ENCODE measurements at places on chromosomes 5 and 9.
A peak's percentile ranks its signal among the peaks of the same experiment; 100 is the strongest.

GRCh38 chr5:171365351-171365750 is 22.3 kb upstream of the NPM1 start:
- DNase-seq, result peak; percentile 33

DNA sequence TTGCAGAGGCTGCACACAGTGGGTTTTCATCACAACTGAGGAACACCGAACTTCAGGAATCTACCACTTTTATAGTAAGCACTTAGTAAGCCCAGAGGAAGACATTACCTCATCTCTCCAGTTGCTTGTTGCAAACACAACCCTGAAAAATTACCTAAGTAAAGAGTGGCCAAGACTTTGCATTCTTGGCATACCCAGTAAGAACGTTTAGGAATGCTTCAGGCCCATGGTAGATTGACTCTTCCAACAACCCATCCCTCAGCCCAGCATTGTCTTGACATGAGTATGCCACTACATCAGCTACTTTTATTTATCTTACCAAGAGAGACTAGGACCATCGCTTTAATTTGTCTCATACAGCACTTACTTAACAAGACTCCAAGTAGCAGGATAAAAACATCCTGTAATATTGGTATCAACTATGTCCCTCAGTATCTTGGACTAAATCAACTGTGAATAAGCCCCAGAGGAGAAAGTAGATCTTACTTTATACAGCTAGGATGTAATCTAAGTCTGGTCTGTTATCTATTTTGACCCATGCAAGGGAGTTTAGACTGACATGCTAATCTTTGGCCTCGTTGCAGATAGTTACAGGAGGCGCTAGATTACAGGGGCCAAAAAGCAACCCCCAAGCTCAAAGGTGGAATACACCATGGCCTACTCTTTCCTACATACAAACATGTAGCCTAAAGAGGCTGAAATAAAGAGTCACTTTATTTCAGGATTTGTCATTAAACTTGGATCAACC is 114.9 kb downstream of the INVS start:
- DNase-seq, result no peak

GRCh38 chr9:98135558-98135934 is 16.5 kb upstream of the TRIM14 start:
- DNase-seq, result no peak

DNA sequence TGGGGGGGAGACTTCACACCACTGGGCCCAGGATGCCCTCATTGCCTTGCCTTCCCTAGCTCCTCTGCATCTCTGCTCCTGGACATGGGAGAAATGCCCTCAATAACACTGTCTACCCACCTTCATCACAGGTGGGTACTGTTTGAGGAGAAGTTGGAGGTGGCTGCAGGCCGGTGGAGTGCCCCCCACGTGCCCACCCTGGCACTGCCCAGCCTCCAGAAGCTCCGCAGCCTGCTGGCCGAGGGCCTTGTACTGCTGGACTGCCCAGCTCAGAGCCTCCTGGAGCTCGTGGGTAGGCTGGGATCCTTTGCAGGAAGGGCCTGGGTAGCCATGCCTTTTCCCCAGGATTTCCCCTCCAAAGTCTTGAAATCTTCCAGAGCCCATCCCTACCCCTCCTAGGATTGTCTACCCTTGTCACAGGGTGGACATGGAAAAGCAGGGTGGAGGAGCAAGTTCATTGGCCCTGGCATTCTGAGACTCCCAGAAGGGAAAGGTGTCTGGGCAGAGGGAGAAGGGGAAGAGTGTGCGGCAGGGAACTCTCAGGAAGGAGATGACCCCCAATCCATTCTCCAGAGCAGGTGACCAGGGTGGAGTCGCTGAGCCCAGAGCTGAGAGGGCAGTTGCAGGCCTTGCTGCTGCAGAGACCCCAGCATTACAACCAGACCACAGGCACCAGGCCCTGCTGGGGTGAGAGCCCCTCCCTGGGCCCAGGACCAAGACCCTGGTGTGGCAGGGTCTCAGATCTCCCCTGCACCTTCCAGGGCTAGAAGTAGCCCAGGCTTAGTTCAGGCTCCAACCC is 886 bp downstream of the SLC4A9 start:
- no peak for DNase-seq

GRCh38 chr5:169085636-169086035 is 215.3 kb downstream of the SLIT3 start:
- DNase-seq, result no peak

DNA sequence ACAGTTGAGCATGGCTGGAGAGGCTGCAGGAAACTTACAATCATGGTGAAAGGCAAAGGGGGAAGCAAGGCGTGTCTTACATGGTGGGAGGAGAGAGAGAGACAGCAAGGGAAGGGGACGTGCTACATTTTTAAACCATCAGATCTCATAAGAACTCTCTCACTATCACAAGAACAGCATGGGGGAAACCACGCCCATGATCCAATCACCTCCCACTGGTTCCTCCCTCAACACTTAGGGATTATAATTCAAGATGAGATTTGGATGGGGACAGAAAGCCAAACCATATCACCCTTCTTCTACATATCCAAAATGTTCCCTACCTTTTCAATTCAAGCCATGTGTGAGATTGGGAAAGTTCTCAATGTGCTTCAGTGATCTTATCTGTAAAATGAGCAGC is 22.9 kb upstream of the GLRX start:
- DNase-seq, result no peak

GRCh38 chr9:101702257-101702656 is 36.2 kb downstream of the GRIN3A start:
- DNase-seq, result no peak

GRCh38 chr5:83503662-83504061 is 32.1 kb downstream of the VCAN start:
- DNase-seq, result no peak

- DNase-seq, result no peak
Observed at GRCh38 chr9:70405808-70406433, 8.5 kb downstream of the KLF9 start.

DNA sequence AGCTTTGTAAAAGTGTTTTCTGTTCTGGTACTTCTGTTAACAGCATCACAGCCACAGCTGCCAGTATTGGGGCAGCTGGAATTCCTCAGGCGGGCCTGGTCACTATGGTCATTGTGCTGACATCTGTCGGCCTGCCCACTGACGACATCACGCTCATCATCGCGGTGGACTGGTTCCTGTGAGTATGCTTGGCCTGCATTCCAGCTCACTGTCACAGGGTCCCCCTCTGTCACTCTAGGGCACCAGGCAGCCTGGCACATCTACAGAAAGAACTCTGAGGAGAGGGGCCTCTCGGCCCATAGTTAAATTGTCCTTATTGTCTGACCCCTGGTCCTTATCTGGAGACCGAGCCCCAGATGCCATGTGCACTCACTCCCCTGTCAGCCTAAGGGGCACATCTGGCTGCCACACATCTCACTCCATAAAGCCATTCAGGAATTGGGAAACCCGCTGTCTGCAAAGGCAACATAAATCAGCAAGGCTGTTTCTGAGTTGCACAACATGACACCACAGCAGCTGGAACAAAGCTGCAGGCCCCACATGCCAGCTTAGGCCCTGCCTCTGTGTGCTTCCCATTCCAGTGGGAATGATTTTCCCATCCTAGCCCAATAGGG is 77.5 kb downstream of the SLC1A3 start:
- no peak for DNase-seq

DNA sequence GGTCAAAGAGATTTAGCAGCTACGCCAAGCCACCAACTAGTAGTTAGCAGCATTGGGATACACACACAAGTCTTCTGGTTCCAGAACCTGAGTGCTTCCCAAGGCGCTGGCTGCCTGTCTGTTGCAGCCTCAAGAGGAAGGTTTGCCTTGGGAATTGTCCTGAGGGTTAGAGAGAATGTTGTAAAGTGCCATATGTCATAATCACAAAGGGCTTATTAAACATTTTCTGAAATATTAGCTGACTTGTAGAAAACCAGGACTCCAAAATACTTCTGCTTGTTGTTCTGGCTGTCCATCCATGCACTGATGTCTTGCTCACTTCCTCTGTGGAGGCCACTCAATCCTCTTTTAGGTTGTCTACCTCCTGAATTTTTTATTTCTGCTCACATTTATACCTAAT is 46.3 kb downstream of the SLC36A1 start:
- no peak for DNase-seq

- DNase-seq, result no peak
Observed at GRCh38 chr5:141051521-141051866, 320 bp downstream of the PCDHB1 start.

- DNase-seq, result no peak
Observed at GRCh38 chr5:5189051-5189430, 48.9 kb downstream of the ADAMTS16 start.

DNA sequence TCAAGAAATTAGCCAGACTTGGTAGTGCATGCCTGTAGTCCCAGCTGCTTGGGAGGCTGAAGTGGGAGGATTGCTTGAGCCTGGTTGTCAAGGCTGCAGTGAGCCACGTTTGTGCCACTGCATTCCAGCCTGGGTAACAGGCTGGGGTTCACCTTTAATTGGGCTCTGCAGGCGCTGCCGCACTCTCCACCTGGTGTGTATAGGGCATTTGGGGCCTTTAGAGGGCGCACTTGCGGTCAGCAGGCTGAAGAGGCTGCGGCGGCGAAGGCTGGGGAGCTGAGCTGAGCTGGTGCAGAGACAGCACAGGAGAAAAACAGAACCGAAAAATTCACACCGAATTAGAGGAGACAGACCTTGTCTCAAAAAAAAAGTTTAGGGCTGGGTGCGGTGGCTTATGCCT is 31.2 kb downstream of the CDK7 start:
- no peak for DNase-seq

DNA sequence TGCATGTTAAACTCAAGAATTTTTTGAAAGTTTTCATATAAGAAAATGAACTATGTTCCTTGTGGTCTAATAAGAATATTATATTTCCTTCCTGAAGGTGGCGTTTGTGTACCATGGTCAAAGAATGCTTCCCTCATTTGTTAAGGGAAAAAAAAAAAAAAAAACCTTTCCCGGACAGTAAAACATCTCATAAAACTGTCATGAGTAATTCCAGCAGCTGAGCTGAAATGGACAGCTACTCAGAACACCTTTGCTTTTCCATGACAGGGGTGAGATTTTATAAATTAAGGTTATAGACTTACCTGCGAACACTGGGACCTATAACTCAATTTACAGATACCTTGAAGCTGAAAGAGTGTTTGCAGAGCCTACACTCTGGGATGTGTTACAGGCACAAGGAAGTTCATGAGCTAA is 113.2 kb upstream of the RANBP3L start:
- DNase-seq, result no peak

DNA sequence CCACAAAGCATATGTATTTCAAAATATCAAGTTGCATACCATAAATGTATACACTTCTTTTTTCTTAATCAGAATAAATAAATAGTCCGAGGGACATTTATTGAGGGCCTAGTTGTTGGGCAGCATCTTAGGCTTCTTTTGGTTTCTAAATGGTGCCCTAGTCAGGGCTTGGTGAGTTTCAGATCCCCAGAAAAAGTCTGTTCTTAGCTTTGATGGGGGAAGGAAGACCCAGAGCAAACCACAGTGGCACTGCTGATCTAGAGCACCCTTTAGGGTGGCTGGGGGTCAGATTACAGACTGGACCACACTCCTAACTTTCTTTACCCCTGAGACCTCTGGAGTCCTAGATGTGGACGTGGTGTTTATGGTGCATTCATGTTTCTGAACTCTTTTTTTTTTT is 97.8 kb downstream of the C9orf152 start:
- DNase-seq, result peak; percentile 57

DNA sequence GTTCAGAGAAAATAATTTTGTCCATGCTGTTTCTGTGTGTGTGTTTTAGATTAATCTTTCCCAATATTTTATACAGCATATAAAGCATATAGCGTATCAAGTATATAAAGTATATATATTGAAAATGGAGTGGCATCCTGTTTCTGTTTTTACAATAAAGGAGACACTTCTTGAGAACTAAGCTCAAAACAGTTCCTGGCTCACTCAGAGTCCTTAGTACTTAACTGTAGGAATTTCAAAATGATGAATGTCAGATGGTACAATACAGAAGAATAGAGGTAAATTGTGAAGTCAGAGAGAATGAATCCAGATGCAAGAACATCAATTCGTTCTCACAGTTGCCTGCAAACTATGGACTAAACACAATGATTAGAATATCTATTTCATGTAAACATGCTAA is 68.7 kb upstream of the TAS2R1 start:
- no peak for DNase-seq

DNA sequence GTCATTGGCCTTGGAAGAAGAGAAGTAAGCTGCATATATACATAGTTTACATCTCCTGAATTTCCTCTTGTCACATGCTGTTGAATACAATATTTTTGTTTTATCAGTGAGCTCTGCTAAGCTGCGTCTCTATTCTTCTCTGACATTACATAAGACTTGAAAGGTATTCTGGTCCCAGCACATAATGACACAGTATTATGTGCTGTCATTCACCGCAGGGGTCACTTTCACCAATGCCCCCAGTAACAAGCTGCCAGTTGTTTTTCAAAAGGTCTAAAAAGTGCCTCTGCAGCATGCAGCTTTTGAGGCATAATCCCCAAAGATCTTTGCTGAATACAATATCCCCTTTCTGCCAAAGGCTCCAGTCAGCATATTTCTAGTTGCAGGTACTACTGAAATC is 349.0 kb upstream of the FAM174A start:
- DNase-seq, result no peak

GRCh38 chr9:70406434-70406862 is 8.0 kb downstream of the KLF9 start:
- DNase-seq, result peak; percentile 11
